ENCODE measurements at places on chromosomes 5 and 9. TPM values are rescaled to one million over a fixed set of nuclear protein-coding genes. Genes with fewer than 3 reads are reported as not detected.

Gene IRGM
- total RNA-seq = not detected

Gene GCNT4
- total RNA-seq = 2.7 TPM

Gene PLAC8L1
- total RNA-seq = 0.49 TPM

Gene SHOC1
- 0.25 TPM for total RNA-seq
